ENCODE measurements at places on chromosomes 5 and 9.
A peak's percentile ranks its signal among the peaks of the same experiment; 100 is the strongest.

DNA sequence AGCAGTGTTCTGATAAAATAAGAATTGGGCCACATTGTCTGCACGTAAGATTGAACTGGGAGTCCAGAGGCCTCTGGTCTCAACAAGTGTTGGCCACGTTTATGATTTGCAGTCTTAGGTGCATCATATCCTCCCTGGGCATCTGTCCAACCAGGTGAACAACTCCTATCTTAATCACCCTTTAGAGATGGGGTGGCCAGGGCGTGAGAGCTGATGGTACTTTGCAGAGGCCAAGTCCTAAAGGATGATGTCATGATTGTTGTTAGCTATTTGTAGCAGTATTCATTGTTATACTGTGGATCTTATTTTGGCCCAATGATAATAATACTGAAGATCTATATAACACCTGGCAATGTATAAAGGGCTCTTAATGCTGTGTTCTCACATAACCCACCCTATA lies 73.2 kb upstream of the RARS1 start:
- no peak for DNase-seq

- DNase-seq = no peak
Measured at GRCh38 chr5:601771-602465, 10.2 kb upstream of the CEP72 start.

DNA sequence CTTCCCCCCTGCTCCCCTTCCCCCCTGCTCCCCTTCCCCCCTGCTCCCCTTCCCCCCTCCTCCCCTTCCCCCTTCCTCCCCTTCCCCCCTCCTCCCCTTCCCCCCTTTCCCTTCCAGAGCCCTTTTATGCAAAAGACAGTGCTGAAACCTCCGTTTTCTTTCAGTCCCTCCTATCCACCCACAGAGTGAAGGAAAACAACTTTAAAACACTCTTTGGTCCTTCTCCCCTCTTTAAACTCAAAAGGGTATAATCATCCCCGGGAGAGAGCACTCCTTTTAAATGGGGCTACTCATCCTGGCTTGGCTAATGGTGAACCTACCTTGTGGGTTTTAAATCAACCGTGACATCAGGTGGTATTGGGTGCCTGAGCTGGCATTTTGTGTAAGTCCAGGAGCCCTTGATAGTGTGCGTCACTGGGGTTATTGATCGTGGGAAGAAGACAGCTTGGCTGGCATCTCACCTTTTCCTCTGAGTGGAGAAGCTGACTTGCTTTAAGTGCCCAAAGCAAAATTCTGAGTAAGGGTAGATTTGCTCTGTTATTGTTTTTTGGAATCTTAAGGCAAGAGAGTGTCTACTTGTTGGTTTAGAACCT lies 2.7 kb downstream of the LARP1 start:
- no peak for DNase-seq

GRCh38 chr9:122031157-122031556 lies 62.0 kb downstream of the TTLL11 start:
- no peak for DNase-seq

GRCh38 chr5:73454379-73455036 lies 5.9 kb upstream of the FOXD1 start:
- peak; percentile 51 for DNase-seq

DNA sequence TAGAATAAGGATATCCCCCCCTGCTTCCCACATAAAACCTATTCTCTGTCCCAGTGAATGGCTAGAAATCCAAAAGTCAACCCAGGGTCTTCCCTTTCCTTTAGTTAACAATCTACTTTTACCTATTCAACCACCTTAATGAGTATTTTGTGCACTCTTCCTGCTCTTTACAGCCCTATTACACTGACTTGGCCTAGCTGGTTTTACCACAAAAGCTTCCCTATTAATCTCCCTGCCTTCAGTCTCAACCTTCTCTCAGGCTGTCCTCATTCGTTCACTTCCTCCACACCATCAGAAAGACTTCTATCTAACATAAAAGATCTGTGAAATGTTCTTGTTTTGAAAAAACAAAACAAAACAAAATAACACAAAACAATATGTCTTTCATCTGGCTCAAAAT lies 16.2 kb downstream of the CTNNAL1 start:
- no peak for DNase-seq

DNA sequence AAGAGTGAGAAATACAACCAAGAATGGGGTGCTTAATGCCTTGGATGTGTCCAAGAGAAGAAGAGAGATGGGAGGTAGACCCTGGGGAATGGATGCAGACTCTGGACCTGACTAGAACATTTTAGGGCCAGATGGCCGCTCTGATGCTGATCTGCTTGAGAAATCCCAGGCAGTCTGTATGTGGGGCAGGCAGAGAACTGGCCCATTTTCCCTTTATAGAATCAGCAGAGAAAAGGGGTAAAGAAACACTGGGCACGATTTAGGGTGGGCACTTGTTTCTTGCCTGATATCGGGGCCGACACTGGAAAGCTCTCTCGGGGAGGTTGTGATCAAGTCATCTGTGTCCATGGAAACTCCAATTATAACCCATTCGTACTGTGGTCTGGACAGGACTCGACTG lies 118.5 kb upstream of the FSTL4 start:
- no peak for DNase-seq

GRCh38 chr5:124859027-124859426 lies 112.6 kb upstream of the ZNF608 start:
- DNase-seq = peak; percentile 71

DNA sequence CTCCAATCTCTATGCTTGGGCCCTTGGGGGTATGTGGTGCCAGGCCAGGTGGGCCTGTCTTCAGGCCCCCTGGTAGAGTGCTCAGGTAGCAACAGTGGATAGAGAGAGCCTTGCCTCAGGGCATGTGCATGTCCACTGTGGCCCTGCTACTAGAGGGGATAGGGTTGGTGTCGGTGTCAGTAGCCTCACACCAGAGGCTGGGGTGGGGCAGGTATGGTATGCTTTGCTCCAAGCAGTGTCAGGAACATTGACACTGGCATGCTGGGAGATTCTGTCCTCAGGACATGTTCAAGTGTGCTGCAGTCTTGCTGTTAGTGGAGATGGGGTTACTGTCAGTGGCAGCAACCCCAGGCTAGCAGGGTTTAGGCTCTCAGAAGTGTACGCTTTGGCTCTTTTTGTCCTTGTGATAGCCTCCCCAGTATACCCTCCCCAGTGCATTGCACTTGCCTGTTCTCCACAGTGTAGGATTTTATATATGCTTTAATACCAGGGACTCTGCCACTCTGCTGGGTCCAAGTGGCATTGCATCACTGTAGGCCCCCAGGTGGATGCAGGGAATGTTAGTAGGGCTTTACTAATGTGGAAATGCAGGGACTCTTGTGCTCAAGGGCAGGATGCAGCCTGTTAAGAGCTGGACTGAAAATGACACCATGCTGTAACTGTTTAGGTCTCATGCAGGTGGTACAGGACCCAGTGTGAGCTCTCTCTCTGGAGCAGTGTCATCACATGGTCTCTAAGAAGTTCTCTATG lies 21.6 kb downstream of the RIC1 start:
- DNase-seq = no peak

DNA sequence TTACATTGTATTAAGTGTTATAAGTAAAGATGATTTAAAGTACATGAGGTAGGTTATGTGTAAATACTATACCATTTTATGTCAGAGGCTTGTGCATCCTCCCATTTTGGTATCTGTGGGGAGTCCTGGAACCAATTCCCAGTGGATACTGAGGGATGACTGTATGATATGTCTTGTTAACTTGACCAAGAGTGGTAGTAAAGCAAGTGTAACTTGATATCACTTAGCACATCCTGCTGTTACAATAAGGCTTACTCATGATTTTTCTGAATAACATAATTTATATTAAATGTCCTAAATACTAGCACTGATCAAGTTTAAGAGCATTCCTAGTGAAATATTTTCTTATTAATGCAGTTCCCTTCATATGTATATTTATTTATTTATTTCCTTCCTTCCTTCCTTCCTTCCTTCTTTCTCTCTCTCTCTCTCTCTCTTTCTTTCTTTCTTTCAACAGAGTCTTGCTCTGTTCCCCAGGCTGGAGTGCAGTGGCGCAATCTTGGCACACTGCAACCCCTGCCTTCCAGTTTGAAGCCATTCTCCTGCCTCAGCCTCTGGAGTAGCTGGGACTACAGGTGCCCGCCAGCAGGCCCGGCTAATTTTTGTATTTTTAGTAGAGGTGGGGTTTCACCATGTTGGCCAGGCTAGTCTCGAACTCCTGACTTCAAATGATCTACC lies 7.5 kb downstream of the NDFIP1 start:
- peak; percentile 72 for DNase-seq

DNA sequence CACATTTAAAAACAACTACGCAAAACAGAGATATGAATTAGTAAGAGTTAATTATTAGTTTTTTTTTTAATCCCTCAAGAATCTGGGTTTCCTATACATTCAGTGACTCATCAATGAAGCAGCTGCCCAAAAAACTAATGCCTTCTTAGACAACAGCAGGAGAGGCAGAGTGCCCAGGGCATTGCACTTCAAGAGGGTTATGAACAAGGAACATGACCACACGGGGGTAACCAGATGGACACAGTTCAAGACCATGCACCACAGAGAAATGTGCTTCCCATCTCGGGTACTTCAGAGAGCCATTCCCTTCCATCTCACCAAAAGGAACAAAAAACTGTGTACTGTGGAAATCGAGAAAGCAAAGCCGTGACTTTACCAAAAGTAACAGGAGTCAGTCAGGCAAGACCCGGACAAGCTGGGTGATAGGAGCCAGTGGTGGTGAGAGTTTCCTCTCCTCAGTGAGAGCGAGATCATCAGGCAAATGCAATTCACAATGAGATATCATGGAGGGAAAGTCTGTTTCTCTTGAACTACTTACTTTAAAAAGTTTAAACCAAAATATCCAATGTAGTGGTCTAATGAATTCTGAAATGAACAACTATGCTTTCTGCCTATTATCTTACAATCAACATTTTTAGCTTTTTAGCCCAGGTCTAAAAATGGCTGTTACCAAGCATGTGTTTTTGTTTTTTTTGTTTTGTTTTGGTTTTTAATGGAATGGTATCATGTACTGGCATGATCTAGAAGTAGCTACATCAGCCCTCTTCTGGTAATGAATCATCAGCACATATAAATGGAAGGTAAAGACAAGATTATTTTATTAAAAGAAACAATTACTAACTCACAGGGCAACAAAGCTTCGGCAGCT lies 192.1 kb downstream of the TSSK1B start:
- peak; percentile 40 for DNase-seq

DNA sequence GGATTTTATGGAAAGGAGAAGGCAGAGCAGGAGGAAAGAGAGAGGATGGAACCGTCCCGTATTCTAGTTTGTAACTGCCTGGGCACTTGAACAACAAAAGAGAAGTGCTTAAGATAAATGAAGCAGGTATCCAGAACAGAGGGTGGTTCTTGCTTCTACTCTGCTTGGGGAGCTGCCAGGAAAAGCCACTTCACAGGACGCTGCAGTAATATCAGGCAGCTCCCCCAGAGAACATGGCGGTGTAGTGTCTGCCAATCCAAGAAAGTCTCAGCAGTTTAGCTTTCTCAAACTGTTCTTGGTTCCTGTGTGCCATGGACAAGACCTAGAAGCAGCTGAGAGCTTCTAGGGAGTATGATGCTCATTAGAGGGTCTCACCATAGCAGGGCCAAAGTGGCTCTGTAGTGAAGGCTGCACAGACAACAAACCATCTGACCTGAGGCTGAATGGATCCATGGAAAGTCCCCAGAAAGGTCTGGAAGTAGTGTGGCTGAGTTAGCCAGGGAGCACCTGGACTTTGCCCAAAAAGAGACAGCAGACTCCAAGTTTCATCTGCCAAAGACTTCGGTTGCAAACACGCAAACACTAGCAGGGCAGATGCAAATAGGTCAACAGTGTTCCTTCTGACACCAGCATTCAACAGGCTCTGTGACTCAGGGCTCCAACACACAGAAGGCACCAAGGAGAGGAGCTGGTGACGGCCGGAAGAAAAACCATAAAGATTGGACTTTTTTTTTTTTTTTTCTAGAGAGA lies 72.2 kb upstream of the TNFSF8 start:
- no peak for DNase-seq

DNA sequence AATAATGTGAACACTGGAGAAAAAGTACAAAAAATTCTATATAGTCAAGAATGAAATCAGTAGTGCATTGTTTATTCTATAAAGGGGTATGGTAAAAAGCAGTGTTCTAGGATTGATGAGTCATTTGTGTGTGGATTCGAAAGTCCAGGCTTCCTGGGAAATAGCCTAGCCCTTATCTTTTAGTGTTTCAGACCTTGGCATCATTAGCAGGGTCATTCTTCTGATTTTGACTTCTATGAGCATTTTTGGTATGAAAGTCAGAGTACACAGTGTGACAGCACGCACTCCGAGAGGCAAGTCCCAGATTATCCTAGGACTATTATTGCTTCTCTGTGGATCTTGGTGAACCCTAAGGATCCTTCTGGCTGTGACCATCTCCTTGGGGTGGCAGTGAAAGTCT lies 16.9 kb downstream of the PCSK5 start:
- DNase-seq = no peak

DNA sequence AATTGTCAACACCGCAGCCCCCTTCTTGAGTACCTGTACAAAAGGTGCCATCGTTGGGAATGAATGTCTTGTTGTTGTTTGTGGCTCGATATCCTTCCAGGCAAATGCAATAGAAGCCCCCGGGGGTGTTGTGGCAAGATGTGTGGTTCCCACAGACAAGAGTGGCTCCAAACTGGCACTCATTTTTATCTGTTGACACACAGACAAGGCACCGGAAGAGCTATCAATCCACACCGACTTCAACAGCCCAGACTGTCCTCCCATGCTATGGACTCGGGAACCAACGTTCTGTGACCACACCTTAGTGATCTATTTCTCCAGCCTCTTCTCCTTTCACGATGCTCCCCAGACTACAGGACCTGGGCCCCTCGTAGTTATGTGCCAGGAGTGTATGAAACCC lies 25.9 kb downstream of the SUSD1 start:
- no peak for DNase-seq

- DNase-seq = no peak
Measured at GRCh38 chr9:28750136-28750535, 1176.9 kb upstream of the C9orf72 start.

- no peak for DNase-seq
Measured at GRCh38 chr5:135031813-135032694, 2.0 kb downstream of the PITX1 start.

- no peak for DNase-seq
Measured at GRCh38 chr5:181168595-181169118, 21.3 kb downstream of the OR2V2 start.

GRCh38 chr5:110414360-110414759 lies 312.1 kb downstream of the TMEM232 start:
- peak; percentile 43 for DNase-seq
